ENCODE measurements at places on chromosomes 5 and 9.

DNA sequence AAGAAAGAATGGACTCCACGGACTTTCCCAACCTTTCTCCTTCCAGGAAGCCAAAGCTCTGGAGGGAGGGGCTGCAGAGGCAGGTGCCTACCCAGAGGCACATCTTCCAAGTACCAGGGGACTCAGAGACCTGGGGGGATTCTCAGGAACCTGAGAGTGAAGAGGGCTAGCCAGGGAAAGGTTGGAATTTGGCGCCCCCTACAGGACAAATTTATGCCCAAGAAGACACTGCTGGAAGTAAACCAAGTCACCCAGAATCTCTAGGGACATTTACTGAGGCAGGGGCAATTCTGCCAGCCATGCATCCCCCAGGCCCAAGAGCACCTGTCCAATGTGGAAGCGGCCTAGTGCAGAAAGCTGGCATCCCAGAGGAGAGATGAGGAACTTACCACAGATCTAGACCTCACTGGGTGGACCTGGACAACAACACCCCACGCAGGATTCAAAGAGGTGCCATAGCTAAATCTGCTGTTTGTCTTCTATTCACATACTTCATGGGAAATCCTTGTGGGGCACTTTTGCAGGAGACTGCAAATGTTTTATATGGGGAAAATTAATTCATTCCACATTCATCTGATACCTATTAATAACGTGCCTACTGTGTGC is 25.9 kb upstream of the IDNK start:
- peak; percentile 11 for DNase-seq

- no peak for DNase-seq
Measured at GRCh38 chr9:105818903-105819302, 124.6 kb downstream of the TMEM38B start.

DNA sequence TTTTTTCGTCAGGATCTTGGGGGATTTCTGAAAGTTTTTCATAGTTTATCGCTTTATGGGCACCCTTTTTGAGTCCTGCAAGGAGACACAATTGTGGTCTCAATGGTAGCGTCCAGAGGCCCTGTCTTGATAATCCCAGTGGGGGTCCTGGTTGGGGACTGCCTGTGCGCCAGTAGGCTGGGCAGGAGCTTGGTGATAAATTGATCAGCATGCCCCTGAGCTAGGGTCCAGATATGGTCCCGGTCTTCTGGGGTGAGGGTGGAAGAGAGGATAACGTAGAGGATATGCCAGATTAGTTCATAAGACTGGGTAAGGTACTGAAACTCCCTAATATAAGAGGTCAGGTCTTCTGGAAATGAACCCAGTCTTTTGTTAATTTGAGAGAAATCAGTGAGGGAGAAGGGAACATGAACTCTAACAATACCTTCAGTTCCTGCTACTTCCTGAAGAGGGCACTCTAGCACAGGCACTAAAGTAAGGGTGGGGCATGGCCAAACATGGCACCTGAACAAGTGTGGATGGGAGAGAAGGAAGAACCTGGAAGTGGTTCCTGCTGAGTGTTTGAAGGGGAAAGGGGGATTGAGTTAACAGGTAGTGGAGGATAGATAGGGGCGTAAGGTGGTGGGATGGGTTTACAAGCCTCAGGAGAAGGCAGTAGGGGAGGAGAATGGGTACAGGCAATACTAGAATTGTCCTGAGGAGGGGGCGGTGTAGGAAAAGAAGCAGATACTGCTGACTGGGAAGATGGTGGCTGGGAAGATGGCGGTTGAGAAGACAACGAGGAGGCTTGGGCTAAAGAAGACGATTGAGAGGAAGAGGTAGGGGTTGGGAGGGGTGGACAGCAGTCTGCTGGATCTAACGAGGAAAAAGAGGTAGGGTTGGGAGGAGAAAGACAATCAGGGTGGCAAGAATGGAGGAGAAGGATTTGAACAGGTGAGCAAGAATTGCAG is 33.8 kb upstream of the ANXA2R start:
- peak; percentile 39 for DNase-seq

- DNase-seq: no peak
Measured at GRCh38 chr9:107249131-107249533, 33.9 kb upstream of the RAD23B start.

- DNase-seq: no peak
Measured at GRCh38 chr9:79980432-79980831, 408.7 kb downstream of the TLE4 start.

GRCh38 chr5:8478326-8478725 is 609.4 kb downstream of the MTRR start:
- DNase-seq: no peak

GRCh38 chr5:115189866-115190265 is 20.2 kb upstream of the TRIM36 start:
- DNase-seq: no peak

GRCh38 chr9:87157366-87158031 is 210.2 kb upstream of the GAS1 start:
- DNase-seq: no peak

DNA sequence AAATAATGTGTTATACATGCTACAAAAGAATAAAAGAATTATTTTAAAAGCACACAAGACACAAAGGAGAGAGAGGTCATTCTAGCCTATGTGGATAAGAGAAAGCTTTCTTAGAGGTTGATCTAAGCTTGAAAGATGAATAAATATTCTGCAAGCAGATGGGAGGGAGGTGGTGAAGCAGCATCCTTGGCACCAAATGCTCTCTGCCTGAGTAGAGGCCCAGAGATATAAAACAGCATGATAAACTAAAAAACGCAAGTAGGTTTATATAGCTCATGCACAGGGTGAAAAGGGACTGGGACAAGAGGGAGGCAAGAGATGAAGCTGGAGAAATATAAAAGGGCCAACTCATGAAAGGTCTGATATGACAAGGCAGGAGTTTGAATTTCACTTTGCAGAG is 283.2 kb upstream of the POU5F2 start:
- no peak for DNase-seq
